ENCODE measurements at places on chromosomes 2 and 18.
A peak's percentile ranks its signal among the peaks of the same experiment; 100 is the strongest.

- DNase-seq: no peak
Measured at GRCh38 chr18:7766346-7766745, 199.2 kb downstream of the PTPRM start.

DNA sequence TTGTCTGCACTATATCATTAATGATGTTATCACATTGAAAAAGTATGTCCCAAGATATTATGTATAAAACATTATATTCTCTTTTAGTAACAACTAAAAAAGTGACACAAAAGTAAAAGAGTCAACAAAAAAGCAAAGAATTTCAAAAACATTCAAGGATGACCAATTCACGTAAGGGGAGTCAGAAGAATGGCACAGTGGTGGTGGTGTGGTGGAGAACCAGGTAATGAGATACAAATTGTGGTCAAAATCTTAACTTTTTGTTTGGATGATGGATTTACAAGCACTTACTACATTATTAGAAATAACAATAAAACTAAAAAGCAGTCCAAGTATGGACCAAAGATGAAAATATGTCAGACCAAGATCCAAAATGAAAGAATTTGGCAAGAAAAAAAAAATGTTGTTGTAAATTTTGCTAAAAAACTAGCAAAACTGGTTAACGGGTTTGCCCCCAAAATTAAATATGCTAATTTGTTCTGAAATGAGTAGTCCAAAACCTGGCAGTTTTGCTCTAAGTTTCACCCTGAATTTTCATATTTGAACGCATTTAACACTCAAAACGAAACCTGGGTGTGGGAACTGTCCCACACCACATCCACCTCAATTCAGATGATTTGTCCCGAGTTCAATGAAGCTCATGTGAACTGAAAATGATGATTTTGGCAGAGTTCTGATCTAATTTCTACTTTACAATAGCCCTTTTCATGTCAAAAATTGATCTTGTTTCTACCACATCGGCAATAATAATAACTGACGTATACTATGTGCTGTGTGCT is 135.8 kb downstream of the IKZF2 start:
- no peak for DNase-seq

DNA sequence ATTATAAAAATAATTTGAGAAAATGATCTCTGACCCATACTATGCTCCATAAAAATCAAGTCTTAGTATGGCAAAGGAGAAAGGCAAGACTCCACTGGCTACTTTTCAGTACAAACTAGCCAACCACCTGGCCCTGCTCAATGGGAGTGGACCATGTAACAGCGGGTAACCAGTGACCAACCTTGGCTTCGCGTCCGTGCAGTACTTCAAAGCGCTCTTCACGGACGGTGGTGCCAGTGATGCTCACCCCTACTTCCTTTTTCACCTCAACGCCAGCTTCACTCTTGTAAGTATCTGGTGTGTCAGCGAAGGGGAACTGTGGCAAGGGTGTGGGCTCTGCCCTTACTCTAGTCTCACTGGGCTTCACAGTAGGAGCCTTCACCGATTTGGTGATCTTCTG is 23.3 kb downstream of the TTN start:
- no peak for DNase-seq

GRCh38 chr2:26534098-26534864 is 56.4 kb upstream of the OTOF start:
- no peak for DNase-seq

GRCh38 chr2:95058989-95059641 is 33.6 kb downstream of the MAL start:
- no peak for DNase-seq

DNA sequence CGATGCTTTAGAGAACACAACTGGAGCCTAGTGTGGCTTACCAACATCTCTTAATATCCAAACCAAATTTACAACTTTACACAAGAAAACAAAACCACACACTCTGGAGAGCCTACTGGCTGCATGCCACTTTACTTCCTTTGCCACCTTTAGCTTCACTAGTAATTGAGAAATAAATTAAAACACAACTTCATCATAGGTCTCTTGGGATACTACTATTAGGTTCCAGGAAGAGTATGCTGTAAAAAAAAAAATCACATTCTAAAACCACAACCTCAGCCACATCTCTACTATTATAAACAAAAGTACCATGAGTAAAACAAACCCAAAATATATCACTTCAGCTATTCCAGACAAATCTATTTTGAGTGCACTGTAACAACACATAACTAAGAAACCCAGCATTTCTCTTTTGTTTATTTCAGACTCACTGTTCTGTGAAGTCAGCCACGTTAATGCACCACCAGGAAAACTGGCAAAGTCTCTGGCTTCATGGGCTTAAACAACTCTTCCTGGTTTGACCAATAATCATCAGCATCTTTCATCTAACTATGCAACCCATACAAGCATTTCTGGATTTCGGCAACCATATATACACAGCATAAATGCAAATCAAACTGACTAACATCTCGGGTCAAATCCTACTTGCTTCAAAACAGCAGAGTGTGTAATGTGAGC is 59.1 kb downstream of the REV1 start:
- no peak for DNase-seq

- DNase-seq: peak; percentile 21
Measured at GRCh38 chr2:134674687-134675086, 44.1 kb downstream of the TMEM163 start.

DNA sequence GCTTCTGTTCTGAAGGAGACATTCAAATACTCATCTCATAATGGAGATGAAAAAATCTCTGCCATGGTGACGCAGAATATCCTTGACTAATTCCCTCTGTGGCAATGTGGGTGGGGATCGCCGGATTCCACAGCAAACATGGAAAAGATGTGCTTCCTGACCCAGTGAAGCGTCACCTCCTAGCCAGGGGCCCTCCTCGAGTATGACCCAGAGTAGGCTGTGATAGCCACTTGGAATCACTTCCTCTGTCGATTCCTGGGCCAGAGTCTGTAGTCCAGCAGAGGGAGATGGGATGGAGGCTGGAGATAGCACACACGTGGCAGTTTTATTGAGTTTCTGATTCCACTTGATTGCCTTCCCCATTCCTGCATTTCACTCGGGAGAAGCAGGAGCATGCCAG is 36.8 kb downstream of the DRC1 start:
- DNase-seq: no peak

GRCh38 chr2:205803500-205803899 is 121.2 kb downstream of the NRP2 start:
- peak; percentile 29 for DNase-seq

DNA sequence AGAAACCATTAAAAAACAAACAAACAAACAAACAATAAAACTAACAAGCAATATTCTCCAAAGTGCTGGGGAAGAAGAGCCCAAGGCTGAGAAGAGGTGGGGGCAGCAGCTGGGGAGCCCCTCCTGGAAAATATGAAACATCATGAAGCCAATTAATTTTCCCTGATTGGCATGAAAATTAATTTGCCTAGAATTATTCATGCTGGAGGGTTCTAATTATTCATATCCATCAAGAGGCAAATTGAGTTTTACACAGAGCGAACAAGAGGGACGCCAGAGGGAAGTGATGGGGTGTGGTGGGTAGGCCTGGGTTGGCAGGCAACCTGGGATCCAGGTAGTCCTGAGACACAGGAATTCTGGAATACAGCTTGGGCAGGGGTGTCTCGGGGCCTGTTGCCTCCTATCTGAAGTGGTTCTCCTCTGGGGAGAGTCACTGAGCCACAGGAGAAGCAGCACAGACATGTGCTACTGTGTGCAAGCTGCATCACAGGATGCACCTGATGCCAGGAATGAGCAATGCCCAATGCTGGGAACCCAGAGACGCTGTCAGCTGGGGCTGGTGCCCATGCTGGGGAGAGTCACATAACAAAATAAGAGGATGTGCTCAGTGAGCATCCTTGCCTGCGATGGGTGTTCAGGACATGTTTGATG is 100.5 kb downstream of the TEX51 start:
- no peak for DNase-seq

All from KBM-7 (cell line).